ENCODE measurements at places on chromosomes 5 and 9. TPM values are rescaled to one million over a fixed set of nuclear protein-coding genes. Genes with fewer than 3 reads are reported as not detected.

The ZDHHC11B gene
- total RNA-seq = 15.6 TPM

DNA sequence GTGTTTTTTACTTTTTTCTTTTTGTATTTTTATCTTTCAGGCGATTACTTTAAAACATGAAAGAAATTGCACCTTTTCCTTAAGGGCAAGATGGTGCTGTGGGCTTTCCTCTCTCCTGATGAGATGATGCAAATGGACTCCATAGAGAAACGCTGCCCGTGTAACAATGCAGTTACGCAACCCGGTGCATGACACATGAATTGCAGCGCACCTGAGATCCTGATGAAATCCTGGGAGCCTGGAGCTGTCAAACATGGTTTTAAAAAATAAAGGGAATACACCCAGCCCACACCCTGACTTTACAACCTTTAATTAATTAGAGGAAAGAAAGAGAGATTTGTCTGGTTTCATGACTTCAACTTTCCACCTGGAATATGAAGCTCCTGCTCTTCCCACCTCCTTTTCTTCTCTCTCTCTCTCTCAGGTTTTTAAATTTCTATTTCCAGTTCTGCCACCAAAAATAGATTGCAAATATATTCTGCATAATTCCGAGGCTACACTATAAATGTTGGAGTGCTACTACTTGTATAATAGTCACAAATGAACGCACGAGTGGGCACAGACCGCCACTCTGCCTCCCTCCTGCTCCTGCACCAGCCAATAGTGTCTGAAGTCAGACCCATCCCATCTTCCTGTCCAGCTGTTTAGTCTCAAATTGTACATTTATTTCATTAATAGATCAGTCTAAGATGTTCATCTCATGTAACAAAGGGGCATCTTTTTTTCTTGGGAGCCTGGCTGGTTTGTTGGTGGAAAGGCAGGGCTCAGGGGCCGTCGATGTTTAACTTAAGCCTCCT, 179.1 kb downstream of the AUH start:
- DNase-seq = no peak

DNA sequence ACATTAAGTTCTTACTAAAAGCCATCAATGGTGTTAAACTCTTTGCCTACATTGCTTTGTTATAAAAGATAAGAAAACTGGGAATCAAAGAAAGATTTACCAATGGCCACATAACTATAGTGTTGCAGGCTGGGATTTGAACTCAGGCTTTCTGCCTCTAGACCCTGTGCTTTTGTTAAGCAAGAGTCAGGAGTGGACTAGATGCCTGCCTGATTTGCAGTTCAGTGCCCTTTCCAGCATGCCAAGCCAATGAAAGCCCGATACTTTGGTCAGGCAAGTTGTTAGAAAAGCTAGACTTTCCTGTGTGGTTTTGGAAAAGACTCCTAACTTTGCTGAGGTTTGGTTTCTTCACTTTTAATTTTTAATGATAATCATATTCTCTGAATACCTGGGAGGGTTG, 21.4 kb upstream of the AGXT2 start:
- DNase-seq = no peak

DNA sequence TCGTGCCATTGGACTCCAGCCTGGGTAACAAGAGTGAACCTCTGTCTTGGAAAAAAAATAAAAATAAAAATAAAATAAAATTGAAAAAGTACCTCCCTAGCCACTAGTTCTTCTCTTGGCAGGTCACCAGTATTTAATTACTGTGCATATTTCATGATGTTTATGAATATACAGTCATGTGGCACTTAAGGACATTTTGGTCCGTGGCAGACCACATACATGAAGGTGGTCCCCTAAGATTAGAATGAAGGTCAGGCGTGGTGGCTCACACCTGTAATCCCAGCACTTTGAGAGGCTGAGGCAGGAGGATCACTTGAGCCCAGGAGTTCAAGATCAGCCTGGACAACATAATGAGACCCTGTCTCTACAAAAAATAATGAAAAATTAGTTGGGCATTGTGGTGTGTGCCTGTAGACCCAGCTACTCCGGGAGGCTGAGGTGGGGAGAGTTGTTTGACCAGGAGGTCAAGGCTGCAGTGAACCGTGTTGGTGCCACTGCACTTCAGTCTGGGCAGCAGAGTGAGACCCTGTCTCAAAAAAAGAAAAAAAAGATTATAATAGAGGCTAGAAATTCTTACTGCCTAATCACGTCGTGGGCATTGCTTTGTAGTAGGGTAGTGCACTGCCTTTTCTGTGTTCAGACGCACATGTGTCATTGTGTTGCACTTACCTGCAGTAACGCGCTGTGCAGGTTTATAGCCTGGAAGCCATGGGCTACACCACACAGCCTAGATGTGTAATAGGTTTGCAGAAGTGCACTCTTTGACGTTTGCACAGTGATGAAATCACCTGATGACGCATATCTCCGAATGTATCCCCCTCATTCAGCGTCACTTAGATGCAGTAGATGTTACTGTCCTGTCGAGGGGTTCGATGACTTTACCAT, 12.8 kb downstream of the EHMT1 start:
- no peak for DNase-seq
